Left ventricle myocardium inferior (tissue), 1 donor: ENCODE measurements at places on chromosomes 1 and 21. TPM values are rescaled to one million over a fixed set of nuclear protein-coding genes. Genes with fewer than 3 reads are reported as not detected.
A peak's percentile ranks its signal among the peaks of the same experiment; 100 is the strongest.

LRRC38 gene
- 0.30 TPM for total RNA-seq

DNALI1 gene
- 6.9 TPM for total RNA-seq

SMCP gene
- total RNA-seq, result not detected

SYPL2 gene
- total RNA-seq, result 25.3 TPM

AGMAT gene
- total RNA-seq, result not detected

PGD gene
- 34.2 TPM for total RNA-seq

TRIM67 gene
- 0.08 TPM for total RNA-seq

SLC44A5 gene
- total RNA-seq, result 0.58 TPM

FNBP1L gene
- 28.0 TPM for total RNA-seq

DNA sequence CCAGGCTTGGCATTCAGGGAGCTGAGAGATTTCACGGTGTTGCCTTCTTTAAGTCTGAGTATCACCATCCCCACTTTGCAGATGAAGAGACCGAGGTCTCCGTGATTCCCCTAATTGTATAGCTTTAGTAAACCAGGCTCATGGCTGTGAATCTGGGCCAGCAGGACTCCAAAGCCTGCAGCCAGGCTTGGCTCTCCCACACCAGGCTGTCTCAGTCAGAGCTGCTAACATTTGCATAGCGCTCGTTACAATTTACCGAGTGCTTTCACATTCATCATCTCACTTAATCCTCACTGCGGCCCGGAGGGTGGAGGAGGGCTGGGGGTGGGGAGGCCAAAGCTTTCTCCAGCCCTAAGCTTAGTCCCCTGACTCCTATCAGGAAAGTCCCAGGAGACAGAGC, 11.7 kb downstream of the C1orf94 start:
- no peaks in the 10 kb centered on the region for H3K36me3 ChIP-seq
- H3K27me3 ChIP-seq, result peaks cover 70% of the 10 kb centered on the region
- no peaks in the 10 kb centered on the region for H3K4me1 ChIP-seq

DNA sequence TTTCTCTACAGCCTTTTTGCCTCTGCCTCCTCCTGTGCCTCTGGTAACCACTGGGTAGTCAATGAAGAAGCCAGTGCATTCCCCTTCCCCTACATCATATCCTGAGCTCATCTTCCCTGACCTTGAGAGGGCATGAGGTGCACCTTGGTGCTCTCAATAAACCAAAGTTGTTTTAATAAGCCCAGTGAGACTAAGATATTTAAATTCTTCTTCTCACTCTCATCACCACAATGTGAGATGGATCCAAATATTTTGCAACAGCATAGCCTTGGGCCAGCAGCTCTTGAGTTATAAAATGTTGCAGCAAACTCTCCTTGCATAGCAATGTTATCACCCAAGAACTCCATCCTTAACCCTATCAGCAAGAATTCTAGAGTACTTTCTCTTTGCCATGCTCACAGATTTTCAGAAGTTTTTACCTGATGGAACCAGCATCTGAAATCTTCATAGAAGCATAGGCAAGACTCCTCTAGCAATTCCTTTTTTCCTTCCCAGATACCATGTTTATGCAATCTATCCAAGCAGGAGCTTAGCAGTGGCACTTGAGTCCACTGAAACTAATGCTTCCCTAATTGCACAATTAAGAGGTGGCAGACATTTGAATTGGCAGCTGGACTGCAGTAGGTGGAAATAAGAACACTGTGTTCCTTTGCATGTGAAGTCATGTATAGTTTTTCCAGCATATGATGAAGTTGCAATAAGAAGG, 36.8 kb downstream of the CDC7 start:
- no peak for DNase-seq
- H3K27ac ChIP-seq, result peak overlapping the region; percentile 38
- no peak overlapping the region for H3K4me3 ChIP-seq
- no peaks in the 10 kb centered on the region for H3K27me3 ChIP-seq
- H3K36me3 ChIP-seq, result no peaks in the 10 kb centered on the region
- H3K4me1 ChIP-seq, result peaks cover 12% of the 10 kb centered on the region

DNA sequence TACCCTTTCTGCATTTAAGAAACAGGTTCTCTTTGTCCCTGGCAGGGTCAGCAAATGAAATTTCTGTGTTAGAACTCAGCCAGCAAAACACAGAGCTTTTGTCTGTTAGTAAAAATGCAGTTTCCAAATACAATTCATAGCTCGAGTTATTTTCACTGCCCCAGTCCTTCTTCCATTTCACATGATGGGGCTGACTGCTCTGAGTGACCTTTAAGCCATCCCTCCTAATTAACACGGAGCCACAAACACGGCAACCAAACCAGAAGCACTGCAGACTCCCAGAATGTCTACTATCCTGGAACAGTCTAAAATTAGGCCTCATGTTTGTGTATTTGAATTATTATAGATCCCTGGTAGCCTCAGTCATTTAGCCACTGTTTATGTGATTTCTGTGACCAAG, 99.1 kb upstream of the RGS4 start:
- no peak overlapping the region for H3K27ac ChIP-seq
- no peaks in the 10 kb centered on the region for H3K4me1 ChIP-seq
- H3K27me3 ChIP-seq, result peaks cover 12% of the 10 kb centered on the region

DNA sequence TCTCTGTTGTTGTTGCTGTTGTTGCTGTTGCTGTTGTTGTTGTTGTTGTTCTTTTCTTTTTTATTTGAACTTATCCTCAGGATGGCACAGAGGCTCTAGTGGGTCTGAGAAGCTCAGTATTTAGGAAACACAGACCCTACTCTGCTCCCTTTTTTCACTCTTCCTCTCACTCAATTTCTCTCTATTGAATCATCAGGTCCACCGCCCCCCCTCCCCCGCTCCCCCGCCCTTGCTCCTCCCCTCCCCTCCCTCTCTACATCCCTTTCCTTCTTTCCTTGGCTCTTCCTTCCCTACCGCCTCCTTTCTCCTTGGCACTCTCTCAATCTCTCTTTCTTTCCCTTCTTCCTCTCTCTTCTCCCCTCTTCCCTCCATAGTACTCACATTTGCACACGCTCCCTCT, 218.5 kb upstream of the ZC3H12A start:
- no peak for DNase-seq
- H3K36me3 ChIP-seq, result no peaks in the 10 kb centered on the region
- no peak overlapping the region for H3K4me3 ChIP-seq
- H3K4me1 ChIP-seq, result no peaks in the 10 kb centered on the region
- H3K27ac ChIP-seq, result no peak overlapping the region

DNA sequence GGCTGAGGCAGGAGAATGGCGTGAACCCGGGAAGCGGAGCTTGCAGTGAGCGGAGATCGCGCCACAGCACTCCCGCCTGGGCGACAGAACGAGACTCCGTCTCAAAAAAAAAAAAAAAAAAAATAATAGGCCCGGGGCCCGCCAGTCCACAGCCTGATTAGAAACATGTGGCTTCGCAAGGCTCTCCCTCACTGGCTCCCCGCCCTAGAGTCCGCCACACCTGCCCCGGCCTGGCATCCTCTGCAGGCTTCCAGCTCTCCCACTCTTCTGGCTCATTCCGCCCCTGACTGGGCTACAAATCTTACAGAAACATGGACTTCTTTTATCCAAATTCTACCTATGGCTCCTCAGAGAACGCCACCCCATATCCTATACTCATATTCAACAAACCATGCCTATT, 32.4 kb downstream of the PGBD5 start:
- no peak for DNase-seq
- no peaks in the 10 kb centered on the region for H3K36me3 ChIP-seq
- H3K4me1 ChIP-seq, result peaks cover 8% of the 10 kb centered on the region
- no peak overlapping the region for H3K27ac ChIP-seq
- H3K4me3 ChIP-seq, result no peak overlapping the region

GRCh38 chr1:75159154-75159553, 25.0 kb downstream of the LHX8 start:
- no peaks in the 10 kb centered on the region for H3K27me3 ChIP-seq
- no peaks in the 10 kb centered on the region for H3K36me3 ChIP-seq
- DNase-seq, result no peak
- no peak overlapping the region for H3K4me3 ChIP-seq

DNA sequence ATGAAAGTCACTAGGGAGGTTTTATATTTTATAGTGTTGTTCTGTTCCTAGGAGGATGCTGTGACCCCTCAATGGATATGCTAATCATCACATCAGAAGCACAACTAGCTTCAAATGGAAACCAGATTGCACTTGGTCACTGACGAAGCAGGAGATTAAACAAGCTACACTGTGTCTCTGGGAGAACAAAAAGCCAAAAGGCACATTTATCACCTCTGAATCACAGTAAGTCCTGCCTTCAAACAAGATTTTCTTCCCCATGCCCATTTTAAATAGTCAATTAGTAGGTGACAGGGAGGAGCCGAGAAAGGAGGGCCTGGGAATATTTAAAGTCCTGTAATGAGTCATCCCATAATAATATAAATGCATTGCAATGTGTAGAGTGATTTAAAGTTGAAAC, 38.1 kb downstream of the RGS2 start:
- H3K36me3 ChIP-seq, result no peaks in the 10 kb centered on the region
- H3K27ac ChIP-seq, result no peak overlapping the region
- no peak overlapping the region for H3K4me3 ChIP-seq
- H3K4me1 ChIP-seq, result peaks cover 2% of the 10 kb centered on the region
- no peak for DNase-seq
- H3K27me3 ChIP-seq, result no peaks in the 10 kb centered on the region

- peaks cover 11% of the 10 kb centered on the region for H3K4me1 ChIP-seq
- no peaks in the 10 kb centered on the region for H3K36me3 ChIP-seq
- H3K27ac ChIP-seq, result no peak overlapping the region
- no peak for DNase-seq
- H3K27me3 ChIP-seq, result no peaks in the 10 kb centered on the region
Measured at GRCh38 chr1:82001345-82001744, 200.6 kb downstream of the ADGRL2 start.

- H3K4me1 ChIP-seq, result no peaks in the 10 kb centered on the region
- H3K27ac ChIP-seq, result no peak overlapping the region
- H3K27me3 ChIP-seq, result no peaks in the 10 kb centered on the region
- H3K36me3 ChIP-seq, result no peaks in the 10 kb centered on the region
- no peak overlapping the region for H3K4me3 ChIP-seq
- DNase-seq, result no peak
Measured at GRCh38 chr1:66003690-66004089, 211.0 kb downstream of the PDE4B start.

DNA sequence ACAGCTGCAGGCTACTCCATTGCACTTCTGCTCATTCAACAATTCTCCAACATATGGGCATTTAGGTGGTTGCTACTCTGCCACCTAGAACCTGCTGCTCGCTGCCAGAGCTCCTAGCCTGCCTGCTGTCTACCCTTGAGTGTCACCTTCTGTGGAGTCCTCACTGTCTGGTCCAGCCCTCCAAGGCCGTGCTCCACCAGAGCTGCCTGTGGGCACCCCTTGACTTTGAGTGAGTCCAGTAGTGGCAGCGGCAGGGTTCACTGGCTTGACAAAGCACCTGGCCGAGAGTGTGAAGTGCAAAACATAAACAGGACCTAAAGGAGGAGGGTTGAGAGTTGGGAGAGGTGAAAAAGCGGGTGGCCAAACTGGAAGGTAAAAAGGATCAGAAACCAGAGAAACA, 120.3 kb upstream of the DNAH14 start:
- H3K4me1 ChIP-seq, result no peaks in the 10 kb centered on the region
- H3K27me3 ChIP-seq, result no peaks in the 10 kb centered on the region
- no peak overlapping the region for H3K27ac ChIP-seq
- H3K36me3 ChIP-seq, result no peaks in the 10 kb centered on the region

GRCh38 chr1:230868736-230869385, 540 bp upstream of the C1orf198 start:
- no peaks in the 10 kb centered on the region for H3K27me3 ChIP-seq
- peak overlapping the region; percentile 92 for H3K27ac ChIP-seq
- DNase-seq, result peak; percentile 57
- peak overlapping the region; percentile 94 for H3K4me3 ChIP-seq
- H3K4me1 ChIP-seq, result peaks cover 64% of the 10 kb centered on the region

DNA sequence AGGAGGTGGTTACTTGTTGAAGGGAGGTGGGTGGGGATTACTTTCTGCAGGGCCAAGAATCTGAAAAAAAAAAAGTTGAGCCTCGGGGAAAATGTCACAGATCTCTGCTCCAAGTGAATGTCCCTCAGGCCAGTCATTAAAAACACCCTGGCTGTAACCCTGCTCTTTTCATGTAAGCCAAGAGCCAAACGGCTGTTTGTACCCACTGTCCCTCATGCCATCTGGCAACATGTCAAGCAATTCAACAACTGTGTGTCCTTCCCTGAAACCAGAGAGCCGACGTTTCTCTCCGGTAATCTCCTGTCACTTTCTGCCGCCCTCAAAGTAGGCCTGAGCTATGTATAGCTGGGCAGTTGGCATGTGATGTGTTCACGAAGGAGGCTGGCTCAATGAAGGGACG, 14.7 kb downstream of the CASQ2 start:
- DNase-seq, result peak; percentile 25
- H3K4me3 ChIP-seq, result peak overlapping the region; percentile 45
- H3K36me3 ChIP-seq, result no peaks in the 10 kb centered on the region
- H3K27me3 ChIP-seq, result no peaks in the 10 kb centered on the region

DNA sequence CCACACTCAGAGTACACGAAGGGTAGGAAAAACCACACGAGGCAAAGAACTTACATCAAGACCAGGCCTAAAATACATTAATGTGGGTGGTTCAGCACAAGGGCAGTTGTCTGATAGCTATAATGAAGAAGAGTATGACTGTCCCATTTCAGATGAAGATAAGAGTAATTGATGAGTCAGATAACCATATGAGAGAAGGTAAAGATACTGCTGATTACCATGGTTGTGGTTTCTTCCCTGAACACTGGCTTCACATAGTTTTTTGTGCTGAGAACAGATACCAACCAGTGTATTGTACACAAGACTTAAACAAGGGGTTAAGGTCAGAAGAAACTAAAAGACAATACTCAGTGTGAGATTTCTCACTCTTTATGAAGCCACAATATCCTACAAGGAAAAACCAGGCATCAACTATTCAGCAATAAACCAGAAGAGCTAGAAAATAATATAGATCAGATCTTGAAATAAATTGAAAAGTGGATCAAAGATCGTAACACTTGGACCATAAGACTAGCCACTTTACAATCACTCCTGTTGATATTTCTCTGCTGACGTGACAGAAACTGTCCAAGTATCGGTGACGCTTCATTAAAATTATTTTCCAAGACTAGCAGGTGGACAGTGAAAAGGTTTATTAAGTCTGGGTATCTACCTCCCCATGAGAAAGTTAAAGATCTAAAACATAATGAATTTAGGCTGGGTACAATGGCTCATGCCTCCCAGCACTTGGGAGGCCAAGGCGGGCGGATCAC, 28.6 kb downstream of the PUM1 start:
- no peaks in the 10 kb centered on the region for H3K27me3 ChIP-seq
- no peaks in the 10 kb centered on the region for H3K36me3 ChIP-seq
- no peak overlapping the region for H3K27ac ChIP-seq
- peaks cover 88% of the 10 kb centered on the region for H3K4me1 ChIP-seq

- peak overlapping the region; percentile 99 for H3K27ac ChIP-seq
- H3K4me3 ChIP-seq, result peak overlapping the region; percentile 85
- H3K4me1 ChIP-seq, result peaks cover 55% of the 10 kb centered on the region
- DNase-seq, result peak; percentile 90
- H3K36me3 ChIP-seq, result peaks cover 26% of the 10 kb centered on the region
- no peaks in the 10 kb centered on the region for H3K27me3 ChIP-seq
Measured at GRCh38 chr1:155323729-155324036, 3.0 kb downstream of the RUSC1 start.

GRCh38 chr1:111110197-111110899, 29.5 kb downstream of the DRAM2 start:
- DNase-seq, result no peak
- H3K27me3 ChIP-seq, result no peaks in the 10 kb centered on the region
- H3K4me3 ChIP-seq, result no peak overlapping the region
- no peak overlapping the region for H3K27ac ChIP-seq
